COR-L47 (cell line): ENCODE measurements at places on chromosomes 4 and X.

- no peak for DNase-seq
Measured at GRCh38 chr4:101853028-101853427, 62.5 kb downstream of the BANK1 start.

GRCh38 chr4:182429896-182430295 is 186.7 kb downstream of the TENM3 start:
- DNase-seq: no peak

GRCh38 chr4:83255584-83255983 is 29.0 kb downstream of the COQ2 start:
- DNase-seq: no peak

- no peak for DNase-seq
Measured at GRCh38 chr4:48194971-48195370, 60.9 kb upstream of the TXK start.

DNA sequence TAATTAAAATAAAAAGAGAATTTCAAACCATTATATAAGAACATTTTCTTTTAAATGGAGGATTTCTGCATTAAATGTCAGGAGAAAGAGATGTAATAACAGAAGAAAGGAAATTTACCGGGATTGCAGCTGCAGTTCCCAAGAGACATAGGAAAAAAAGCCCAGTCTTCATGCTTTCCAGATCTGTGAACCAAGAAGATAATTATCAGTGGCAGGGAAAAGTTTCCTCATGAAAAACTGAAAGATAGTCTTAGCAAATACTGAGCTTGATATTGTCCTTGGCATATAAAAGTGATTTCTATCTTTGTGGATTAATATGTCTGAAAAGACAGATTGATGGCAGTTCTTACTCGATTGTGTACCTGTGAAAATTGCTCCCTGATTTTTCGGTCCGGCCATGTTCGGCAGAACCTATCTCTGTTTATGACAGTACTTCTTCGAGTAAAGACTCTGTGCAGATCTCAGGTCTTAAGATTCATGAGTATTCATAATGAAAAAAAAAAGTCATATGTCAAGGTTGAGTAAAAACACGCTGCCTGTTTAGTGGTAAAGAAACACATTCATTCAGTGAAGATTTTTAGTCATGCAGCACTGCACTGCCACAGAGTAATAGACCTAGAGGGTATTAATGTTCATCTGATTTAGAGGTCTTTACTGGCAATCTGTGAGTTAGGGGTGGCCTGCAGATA is 29.6 kb downstream of the SPARCL1 start:
- DNase-seq: no peak

DNA sequence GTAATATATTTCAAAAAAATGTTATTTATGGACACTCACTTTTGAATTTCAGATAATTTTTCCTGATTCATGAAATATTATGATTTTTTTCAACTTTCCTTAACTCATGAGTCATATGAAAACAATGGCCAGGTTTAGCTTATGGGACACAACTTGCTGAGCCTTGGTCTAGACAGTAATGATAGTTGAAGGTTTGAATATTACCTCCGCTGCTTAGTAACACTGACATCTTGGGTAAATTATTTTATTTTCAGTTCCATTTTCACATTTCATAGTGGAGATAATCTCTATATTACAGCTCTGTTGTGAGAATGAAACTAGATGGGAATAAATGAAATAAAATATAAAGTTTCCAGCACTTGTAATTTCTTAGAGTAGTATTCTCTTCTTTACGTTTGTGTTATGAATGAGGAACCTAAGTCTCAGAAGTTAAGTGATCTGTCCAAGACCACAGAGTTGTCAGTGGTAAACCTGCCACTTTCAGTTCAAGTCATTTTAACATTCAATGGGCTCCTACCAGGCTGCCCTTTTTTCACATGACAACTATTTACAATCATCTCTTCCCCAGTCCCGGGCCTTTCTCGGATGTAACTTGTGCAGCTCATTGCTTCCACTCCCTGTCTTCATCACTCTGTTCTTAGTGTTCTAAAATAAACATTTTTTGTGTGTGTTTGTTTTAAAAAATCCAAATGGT is 46.8 kb upstream of the GC start:
- DNase-seq: no peak

GRCh38 chr4:166981847-166982246 is 252.4 kb downstream of the SPOCK3 start:
- DNase-seq: no peak

DNA sequence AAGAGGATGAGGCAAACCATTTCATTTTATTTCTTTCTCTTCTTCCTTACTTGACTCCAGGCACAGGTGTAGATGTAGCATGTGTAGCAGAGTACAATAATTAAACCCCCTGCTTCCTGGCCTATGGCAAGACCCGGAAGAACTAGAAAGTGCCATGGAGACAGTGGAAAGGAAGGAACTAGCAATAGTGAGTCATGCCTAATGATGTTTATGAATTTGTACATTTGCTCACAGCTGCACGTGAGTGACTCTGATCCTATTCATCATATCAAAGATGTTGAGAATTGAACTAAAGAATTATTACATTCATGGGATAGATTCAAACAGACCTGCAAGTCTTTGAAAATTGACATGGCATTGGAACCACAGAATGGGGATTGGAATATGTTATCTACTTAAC is 2233.9 kb upstream of the TENM3 start:
- DNase-seq: no peak

DNA sequence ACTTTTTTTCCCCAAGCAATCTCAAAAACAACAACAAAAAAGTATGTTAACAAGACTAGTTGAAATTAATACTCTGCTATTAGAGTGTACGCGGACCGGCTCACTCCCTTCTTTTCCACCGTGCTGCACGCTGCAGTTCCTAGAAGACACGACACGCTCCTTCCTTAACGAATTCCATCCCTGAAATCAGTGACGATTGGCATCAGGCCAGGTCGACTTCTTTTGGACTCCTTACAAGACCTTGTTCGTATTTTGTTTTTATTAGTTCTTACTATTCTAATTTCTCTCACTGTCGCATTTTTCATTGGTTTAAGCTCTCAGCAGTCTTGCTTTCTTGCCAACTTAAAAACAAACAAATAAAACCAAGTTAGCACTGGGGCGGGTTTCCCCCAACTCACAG is 175.8 kb upstream of the PITX2 start:
- no peak for DNase-seq

- DNase-seq: no peak
Measured at GRCh38 chr4:146333187-146333894, 119.0 kb downstream of the REELD1 start.
